ENCODE measurements at places on chromosomes 11 and 22.

GRCh38 chr11:33913991-33914390, 22.1 kb upstream of the LMO2 start:
- DNase-seq, result no peak

DNA sequence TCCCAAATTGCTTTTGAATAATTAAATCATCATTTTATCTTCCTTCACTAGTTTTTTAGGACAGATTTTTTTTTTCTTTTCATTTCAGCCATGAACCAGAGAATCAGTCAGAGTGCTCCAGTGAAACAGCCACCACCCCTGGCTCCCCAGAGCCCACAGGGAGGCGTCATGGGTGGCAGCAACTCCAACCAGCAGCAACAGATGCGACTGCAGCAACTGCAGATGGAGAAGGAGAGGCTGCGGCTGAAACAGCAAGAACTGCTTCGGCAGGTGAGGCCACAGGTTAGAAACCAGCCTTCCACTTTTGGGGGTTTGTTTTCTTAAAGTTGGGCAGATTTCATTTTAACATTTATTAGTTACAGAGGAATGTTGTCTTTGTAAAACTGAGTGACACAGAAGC, 95.6 kb downstream of the YAP1 start:
- no peak for DNase-seq

DNA sequence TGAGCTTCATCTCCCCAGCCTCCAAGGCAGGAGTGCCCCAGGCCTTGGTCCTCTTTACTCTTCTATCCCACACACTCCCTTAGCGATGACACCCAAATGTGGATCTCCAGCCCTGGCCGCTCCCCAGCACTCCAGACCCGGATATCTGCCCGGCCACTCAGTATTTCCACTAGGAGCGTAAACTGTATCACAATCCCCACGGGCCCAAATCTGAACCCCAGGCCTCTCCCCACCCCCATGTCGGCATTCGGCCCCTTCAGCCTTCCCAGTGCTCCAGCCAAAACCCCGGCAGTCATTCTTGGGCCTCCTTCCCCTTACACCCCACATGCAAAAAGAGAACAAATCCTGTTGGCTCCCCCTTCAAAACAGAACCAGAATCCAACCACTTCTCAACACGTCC, 20.8 kb downstream of the WNT11 start:
- DNase-seq, result no peak

DNA sequence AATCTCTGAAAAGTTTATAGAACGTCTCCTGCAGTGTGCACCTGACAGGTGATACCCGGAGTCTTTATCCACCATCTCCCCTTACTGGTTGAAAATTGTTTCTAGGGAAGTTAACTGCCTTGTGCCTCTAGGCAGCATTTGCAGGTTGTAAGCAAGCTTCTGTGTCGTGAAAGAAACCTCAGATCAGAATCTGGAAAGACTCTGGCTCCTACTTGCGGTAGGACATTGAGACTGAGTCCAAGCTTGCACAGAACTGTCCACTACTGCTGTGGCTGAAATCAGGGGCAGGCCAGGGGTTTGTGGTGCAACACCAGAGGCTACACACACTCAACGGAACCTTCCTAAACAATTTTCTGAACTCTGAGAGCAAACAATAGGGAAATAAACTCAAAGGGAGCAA, 34.8 kb upstream of the MYOD1 start:
- no peak for DNase-seq

- DNase-seq, result no peak
Measured at GRCh38 chr11:103085758-103086365, 6.1 kb downstream of the DCUN1D5 start.

DNA sequence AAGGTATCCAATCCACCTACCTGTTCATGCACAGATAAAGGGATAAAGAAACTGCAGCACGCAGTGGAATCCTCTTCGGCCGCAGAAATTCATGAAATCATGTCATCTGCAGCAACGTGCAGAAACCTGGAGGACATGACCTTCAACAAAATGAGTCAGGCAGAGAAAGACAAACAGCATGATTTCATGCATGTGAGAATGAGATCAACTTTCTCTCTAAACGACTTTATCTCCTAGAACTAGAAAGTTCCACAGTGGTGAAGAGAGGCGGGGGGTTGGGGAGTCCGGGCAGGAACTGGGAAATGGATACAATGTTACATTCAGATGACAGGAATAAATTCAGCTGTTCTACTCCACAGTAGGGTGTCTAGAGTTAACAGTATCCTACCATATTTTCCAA, 9.9 kb downstream of the RGL4 start:
- DNase-seq, result no peak

DNA sequence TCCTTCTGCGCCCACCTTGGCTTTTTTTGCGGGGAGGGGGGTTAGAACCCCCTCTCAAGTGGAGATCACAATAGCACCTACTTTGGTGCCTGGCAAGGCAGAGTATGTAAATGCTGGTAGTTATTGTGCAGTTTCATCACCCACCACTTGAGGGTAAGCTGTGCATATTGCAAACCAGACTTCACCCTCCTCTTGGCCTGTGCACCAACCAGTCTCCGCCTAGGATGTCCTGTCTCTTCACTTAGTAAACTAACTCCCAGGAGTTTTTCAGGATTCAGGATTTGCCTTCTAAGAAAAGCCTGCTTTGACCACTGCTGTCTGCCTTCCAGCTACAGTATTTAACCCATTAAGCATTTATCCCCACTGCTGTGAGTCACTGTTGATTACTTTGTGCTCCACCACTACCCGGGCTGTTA, 2.0 kb upstream of the UBXN1 start:
- DNase-seq, result no peak

DNA sequence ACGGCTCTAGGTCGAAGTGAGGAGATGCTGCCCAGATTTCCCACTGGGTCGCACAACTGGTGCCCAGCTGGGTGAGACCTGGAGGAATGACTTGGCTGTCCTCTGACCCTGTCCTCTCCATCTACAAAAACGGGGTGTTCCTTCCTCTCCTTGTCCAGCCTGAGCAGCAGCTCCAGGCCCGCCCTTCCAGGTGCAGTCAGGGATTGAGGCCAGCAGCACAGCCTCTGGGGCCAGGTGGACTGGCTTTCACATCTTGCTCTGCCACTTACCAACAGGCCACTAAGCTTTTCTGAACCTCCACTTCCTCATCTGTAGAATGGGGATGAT, 91.7 kb upstream of the LMO1 start:
- DNase-seq, result no peak

GRCh38 chr22:42228483-42228882, 42.0 kb downstream of the TCF20 start:
- DNase-seq, result no peak

GRCh38 chr22:41498303-41498835, 29.5 kb downstream of the ACO2 start:
- DNase-seq, result no peak

- DNase-seq, result no peak
Measured at GRCh38 chr11:970319-970871, 44.7 kb downstream of the AP2A2 start.

DNA sequence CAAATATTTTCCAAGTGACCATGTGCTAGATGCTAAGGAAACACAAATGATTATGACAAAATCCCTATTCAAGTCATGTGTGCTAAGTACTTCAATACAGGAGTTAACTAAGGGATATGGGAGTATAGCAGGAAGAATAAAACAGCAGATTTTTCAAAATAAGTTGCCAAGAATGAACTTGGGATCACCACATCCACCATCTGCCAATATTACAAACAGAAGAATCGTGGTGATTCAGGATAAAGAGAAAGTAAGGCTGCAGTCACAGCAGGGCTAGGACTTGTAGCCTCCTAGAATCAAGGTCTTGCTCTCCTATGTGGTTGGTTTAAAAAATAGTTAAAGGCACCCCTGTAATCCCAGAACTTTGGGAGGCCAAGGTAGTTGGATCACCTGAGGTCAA, 34.3 kb downstream of the MRTFA start:
- no peak for DNase-seq

DNA sequence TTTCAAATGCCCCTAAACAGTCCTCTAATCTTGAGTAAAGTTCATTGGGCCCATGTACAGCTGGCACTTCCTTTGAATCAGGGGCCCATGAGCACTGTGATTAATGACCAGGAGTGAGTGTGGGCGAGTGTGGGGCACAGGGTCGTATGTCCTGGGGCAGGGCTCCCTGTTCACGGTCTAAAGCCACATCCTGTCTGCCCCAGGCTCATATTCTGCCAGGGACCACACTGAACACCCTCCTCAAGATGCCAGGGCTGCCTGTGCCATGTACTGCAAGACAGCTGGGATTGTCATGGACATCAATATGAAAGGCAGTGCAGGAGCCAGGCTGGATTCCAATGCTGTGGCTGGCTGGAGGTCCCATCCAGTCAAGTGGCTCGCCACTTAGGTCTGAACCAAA, 130.5 kb downstream of the KIRREL3 start:
- no peak for DNase-seq

- no peak for DNase-seq
Measured at GRCh38 chr11:129237880-129238638, 45.9 kb upstream of the ARHGAP32 start.
